Left renal pelvis (tissue), 4 donors: ENCODE measurements at places on chromosomes 2 and 18. TPM values are rescaled to one million over a fixed set of nuclear protein-coding genes. Genes with fewer than 3 reads are reported as not detected.

CENPA gene
- polyA plus RNA-seq: 15.8 TPM

DNA sequence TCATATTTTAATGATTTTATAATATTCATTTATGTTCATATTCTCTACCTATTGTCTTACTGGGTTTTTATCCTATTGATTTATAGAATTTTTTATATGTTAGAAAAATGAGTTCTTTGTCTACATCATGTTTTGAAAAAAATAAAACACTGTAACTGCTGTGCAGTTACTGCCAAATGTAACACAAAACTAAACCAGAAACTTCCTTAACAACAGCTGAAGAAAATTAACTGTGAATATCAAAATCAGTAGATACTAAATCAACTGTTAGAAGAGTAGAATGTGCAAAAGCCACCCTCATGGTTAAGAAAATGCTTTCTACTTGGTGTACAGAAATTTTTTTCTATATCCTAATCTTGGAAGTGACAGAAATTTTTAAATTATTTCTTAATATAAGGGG lies 69.5 kb downstream of the PTRHD1 start:
- no peak for DNase-seq

HES6 gene
- 4.8 TPM for polyA plus RNA-seq

DNA sequence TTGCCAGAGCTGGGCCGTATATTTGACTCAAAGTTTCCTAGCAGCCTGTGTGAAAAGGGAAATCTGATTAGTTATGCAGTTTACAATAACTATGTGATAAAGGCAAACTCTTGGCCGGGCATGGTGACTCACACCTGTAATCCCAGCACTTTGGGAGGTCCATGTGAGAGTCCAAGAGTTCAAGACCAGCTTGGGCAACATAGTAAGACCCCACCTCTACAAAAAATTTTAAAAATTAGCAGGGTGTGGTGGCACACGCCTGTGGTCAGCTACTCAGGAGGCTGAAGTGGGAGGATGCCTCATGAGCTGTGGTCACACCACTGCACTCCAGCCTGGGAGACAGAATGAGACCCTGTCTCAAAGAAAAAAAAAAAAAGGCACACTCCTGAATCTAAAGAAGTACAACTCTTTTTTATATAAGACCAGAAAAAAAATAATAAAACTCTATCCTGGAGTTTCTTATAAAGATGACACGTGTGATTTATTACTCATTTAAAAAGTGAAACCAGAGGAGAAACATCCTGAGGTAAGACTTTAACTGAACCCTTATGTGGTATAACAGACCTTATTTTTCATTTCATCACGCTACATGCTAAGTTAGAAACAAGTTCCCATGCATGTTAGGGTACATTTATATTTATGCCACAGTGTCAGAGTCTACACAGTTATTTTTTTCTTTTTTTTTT lies 32.6 kb upstream of the KCMF1 start:
- DNase-seq: no peak

XDH gene
- polyA plus RNA-seq: 0.16 TPM

- no peak for DNase-seq
Observed at GRCh38 chr18:10923141-10923540, 226.2 kb downstream of the PIEZO2 start.

DNA sequence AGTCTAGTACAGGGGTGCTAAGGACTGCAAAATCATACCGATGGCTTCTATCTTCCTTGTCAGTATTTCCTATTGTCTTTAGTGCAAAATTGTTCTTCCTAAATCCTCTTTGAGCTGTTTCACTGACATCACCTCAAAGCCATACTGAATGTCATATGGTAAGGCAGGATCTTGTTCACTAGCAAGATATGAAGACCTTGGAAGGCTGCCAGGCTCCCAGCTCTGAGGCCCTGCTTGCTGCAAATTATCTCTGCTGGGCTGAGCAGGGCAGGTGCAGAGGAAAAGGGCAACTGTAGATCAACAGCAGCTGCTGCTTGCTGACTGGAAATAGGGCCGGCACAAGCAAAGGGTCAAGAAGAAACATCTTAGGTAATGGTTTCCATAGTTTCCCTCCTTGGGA lies 58.2 kb downstream of the PMAIP1 start:
- DNase-seq: peak; percentile 10

DNA sequence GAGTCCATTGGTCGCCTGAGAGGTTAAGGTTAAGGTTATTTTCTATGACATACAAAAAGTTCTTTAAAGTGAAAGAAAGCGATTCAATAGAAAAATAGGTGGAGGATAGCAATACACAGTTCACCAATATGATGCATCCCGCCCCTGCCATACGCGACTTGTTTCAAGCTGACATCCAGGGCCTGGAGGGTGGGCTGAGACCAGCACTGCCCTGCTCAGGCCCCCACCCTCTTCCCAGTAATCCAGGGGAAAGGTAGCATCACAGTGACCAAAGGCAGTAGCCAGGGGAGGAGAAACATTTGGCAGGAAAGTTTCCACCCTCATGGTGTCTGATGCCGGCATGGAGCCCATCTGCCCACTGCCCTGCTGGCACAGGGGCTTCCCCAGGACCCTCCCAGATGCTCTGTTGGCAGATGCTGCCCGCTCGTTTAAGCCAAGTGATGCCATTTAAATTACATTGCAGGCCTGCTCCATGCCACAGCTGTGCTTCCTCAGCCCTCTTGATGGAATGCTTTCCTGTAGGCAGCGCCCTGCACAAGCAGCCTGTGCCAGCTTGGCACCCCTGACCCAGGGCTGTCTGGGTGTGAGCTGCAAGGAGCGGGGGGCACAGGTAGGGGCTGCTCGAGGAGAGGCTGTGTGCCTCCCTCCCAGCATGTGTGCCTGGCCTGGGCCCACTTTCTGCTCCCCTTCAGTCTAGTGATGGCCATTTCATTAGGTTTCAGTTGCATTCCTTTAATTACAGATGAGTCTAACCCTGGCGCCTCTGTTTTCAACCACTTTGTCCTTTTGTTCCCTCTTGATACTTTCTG lies 10.7 kb upstream of the ANO7 start:
- DNase-seq: no peak

GRCh38 chr2:216932113-216932862 lies 72.4 kb upstream of the TNP1 start:
- no peak for DNase-seq

GRCh38 chr2:58419983-58420382 lies 178.9 kb upstream of the FANCL start:
- no peak for DNase-seq
